ENCODE measurements at places on chromosomes 2 and 18.

GRCh38 chr2:58906081-58906645 lies 665.0 kb upstream of the FANCL start:
- no peak for DNase-seq

- DNase-seq = no peak
These were observed 465.8 kb upstream of the MEIS1 start for GRCh38 chr2:65969161-65969560.

DNA sequence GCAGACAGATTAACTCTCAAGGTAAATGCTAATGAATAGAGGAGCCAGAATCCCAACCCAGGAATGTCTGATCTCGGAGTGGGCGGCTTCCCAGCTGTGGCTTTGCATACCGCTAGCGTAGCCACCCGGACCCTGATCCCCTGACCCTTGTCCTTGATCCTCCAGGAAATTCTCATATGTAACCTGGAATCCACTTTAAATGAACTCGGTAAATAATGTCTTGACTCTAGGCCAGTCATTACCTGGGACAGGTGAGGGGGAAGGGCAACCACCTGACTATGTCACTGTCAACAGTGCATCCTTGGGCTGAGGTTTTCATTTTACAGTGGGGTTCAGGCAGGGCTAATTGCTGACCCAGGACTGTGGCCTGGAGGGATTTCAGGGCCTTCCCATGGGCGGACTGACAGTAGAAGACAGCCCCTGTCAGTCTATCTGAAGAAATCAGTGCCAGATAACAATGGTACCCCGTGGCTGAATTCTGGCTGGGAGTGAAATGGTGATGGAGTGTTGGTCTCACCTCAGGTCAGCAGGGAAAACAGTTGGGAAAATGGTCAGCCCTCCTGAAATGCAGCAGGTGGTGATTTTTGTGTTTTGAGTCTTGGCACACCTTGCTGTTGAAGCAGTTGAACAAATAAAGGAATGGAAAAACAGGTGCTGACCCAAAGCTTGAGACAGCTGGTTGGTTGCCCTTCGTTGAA lies 9.6 kb downstream of the ACKR3 start:
- DNase-seq = no peak

- no peak for DNase-seq
These were observed 116.1 kb upstream of the GPC1 start for GRCh38 chr2:240319221-240319854.

- no peak for DNase-seq
These were observed 626.9 kb upstream of the PKDCC start for GRCh38 chr2:41420872-41421271.

GRCh38 chr2:172710584-172711047 lies 25.0 kb upstream of the RAPGEF4 start:
- no peak for DNase-seq

- no peak for DNase-seq
These were observed 42.1 kb upstream of the PPP1R1C start for GRCh38 chr2:181943411-181944124.

DNA sequence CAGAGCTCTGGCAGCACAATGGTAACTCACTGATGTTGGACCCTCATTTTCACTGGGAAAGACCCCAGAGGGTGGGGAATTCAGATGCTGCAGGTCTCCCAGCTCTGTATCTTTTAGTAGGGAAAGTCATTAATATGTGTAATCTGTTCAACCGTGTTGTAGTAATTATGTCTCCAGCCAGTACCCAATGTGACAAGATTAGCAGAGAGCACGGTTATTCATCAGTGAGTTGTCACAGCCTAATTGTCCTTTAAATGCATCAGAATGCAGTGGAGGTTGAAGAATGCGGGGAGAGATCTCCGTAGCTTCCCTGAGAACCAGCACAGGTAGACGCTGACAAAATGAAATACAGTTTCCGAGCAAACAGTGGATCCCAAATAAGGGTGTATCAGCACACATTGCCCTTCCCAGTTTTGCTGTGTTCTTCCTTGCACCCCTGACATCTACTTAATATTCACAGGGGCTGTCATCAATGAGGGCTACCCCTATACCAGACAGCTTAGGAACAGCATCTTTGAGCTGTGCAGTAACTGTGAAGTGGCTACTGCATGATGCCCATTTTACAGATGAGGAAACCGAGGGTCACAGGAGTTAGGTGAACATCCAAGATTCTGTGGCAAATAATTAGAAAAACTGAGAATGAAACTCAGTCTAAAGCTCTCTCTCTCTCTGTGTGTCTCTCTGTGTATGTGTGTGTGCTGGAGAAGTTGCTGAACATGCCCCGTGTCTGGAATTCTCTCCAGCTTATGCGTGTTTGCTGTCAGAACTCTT lies 430.4 kb upstream of the HS6ST1 start:
- no peak for DNase-seq

DNA sequence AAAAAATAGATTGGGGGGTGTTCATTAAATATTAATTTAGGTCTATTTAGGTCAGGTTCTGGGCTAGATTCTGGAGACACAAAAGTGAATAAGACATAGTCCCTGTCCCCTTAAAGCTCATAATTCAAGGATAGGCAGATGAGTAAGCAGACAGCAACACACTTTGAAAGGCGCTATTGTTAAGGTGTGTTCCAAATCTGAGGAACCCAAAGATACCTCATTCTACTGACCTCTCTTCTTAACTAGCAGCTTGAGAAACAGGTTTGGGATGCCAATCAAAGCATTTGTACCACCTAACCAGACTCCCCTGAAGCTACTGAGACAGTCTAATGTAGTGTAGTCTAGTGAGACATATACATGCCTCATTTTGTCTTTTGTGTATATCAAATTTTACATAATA lies 34.8 kb downstream of the SEMA4F start:
- no peak for DNase-seq

DNA sequence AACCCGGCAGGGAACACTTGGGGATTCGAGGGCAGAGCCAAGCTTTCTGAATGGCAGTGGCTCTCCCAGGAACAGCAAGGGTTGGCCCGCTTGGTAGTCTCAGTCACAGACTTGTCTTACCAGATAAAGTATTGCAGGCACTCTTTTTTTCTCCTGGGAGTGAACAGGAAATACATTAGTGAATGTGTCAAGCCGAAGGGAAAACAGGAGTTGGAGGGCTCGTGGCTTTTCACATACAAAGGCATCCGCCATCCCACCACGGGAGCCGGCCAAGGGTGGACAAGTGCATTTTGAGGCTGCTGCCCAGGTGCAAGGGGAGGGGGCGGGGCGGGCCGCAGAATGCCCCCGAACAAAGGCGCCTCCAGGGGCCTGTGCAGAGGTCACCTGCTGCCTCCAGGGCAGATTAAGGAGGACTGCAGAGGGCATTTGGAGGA lies 163.3 kb upstream of the SIX3 start:
- no peak for DNase-seq

DNA sequence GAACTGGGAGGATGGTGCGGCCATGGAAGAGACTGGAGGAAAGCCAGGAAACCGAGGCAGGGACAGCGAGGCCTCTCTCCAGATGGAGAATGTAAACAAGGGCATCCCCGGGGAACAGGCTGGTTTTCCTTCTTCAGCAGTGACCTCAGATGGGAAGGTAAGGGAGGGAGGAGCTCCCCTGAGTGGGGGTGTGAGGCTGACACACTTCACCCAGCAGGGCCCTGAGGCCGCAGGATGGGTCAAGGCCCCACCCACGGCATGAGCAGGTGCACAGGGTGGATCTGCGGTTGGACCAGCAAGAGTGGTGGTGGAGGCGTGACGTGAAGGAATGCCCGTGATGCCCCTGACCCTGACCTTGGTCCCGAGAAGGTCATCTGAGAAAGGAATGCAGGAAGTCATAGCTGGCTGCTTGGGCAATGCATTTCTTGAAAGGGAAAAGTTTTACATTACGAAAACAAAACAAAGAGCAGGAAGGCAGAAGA lies 48.1 kb downstream of the ADCY3 start:
- no peak for DNase-seq

DNA sequence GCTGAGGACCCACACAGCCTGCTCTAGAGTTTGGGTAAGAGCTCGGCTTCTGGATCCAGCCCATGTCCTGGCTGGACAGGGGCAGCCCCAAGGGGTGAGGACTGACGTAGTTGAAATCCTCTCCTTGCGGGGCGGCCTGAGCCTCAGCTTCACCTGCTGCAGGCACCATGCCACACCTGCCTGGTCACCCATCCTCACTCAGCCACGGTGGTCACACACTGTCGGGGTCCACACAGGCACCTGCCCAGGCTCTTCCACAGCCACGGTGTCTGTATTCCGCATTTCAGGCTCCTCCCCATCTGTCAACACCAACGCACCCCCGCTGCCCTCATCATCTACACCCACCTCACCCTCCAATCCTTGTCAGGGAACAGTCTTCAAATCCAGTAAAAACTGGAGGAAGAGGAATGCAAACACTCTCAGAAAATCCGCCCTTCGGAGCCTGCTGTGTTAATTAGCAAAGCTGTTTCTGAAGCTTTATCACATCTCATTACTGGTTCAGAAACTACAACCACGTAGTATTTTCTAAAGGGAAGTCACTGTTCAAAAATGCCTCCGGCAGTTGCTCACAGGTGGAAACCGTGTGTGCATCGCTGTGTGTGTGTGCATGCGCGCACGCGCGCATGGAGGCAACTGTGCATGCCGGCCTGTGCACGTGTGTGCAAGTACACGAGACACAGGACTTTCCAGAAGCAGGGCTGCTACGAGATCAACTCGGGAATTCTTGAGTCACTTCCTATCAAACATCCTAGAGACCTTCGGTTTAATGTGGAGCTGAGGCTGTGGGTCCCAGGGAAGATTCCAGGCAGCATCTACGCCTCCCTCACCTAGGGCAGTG lies 38.2 kb downstream of the SLC66A2 start:
- no peak for DNase-seq

DNA sequence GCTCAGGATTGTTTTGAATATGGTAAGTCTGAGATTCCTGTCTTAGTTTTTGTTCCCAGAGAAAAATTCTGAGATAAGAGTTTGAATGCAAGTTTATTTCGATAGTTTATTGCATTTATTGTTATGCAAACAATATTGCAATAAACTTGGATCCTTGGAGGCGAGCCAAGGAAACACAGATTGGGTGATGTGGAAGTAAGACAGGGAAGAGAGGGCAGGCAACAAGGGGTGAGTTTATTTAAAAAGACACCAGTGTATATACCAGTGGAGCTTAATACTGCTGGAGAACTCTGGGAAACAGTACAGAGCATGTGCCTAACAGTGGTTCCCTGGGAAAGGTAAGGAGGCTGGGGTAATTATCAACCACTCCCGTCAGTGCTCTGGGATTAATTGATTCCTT lies 87.5 kb upstream of the NEDD4L start:
- no peak for DNase-seq

DNA sequence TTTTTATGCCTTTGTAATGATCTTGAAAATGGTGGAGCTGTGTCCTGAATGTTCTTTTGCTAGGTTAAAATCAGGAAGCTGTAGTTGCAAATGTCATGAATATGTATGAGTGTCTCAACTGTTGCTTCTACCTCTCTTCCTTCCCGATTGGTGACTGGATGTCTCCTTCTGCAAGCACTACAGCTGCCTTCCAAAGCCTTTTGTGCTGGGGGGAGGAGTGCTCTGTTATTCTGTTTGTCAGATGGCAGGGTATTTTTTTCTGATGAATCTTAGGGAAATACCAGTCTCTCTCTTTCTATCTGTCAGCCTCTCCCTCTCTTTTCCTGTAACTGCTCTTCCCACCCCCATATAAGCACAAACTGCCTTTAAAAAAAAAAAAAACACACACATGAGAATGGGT lies 1396.3 kb upstream of the CELF4 start:
- no peak for DNase-seq

DNA sequence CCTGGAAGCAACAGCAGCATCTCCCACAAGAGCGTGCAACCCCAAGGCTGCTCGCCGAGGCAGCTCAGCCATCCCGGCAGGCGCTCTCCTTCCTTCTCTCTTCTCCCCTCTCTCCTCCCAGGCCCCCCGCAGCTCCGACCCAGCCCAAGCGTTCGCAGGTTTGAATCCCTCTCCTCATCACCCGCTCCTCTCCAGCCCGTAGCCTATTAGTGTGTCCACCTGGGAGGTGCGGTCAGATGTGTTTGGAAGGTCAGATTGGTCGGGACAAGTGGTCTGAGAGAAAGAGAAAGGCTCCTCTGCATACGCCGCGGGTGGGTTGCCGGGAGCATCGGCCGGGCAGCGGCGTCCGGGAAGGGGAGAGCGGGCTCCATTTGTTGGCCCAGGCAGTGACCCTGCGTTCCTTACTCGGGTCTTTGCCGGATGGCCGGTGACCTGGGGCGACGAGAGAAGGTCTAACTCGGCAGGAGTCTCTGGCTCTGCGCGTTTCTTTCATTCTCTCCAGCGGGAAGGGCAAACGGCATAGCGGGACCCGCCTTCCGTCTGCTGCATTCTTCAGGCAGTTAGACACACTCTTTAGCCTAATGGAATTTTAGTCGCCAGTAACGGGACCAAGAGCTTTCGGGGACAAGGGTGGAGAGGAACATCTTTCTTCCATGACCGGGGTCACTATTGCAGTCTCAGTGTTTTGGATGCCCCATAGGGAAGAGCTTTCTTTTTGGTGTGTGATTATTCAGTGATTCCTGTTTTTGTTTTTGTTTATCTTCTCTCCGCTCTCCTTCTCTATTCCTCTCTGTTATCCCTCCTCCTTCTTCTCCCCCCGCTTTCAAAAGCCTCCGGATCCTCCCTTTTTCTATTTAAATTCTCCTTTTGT lies 1.1 kb upstream of the TMEFF2 start:
- DNase-seq = no peak

GRCh38 chr2:152557273-152557888 lies 159.9 kb downstream of the PRPF40A start:
- no peak for DNase-seq

DNA sequence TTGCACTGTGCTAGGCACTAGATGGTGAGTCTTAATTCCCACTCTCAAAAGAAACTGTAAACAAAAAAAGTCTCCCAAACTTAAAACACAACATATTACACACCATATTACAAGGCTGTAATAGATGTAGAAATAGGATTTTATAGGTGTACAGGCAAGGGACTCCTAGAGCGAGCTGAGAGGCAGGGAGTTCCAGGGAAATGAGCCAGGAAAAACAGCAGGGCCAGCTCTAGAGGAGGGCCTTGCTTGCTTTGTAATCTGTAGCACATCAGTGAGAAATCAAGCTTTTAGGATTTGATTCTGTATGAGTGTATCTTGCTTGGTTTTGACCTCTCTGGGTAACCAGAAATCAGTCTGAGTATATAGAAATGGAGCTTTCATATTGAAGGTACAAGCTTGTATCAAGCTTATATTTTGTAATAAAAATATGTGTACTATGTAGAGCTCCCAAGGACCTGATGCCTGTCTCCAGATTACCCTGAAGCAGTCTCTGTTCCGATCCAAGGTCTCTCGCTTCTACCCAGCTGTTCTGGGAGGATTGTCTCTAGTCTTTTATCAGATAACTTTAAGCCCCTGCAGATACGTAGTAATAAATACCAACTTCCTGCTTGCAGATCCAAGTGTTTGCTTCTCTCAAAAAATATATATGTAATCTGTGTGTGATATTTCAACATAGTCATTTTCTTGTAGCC lies 73.0 kb downstream of the MYO1B start:
- no peak for DNase-seq
